NCI-H1048 (cell line): ENCODE measurements at places on chromosomes 11 and 22.

DNA sequence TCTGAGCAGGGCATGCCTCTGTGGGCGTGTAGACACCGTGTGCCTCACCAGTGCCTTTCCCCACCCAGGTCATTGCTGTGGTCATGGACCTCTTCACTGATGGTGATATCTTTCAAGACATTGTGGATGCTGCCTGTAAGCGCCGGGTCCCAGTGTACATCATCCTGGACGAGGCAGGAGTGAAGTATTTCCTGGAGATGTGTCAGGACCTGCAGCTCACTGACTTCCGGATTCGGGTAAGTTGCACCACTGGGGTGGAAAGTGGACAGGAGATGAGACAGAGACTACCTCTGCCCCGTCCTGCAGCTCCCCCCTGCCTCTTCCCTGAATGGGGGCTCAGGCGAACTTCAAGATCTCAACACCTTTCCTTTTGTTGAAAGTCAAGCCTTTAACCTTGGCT lies 24.3 kb downstream of the FAM83F start:
- DNase-seq, result no peak

GRCh38 chr11:107691000-107691750 lies 20.7 kb downstream of the SLN start:
- DNase-seq, result no peak

DNA sequence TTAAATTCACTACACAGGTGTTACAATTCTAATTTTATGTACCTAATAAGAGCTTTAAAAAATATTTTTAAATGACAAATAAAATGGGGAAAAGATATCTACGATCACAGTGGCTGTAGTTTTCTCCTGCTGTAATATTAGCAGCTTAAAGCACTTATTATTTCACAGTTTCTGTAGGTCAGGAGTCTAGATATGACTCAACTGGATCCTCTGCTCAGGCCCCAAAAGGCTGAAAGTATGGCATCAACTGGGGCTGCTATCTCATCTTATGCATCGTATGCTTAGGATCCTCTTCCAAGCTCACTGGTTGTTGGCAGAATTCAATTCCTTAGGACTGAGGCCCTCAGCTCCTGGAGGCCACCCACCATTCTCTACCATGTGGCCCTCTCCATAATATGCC lies 12.8 kb downstream of the FBXO3 start:
- no peak for DNase-seq

- DNase-seq, result no peak
These were observed 14.2 kb upstream of the NTM start for GRCh38 chr11:131356206-131356605.
